HEK293T (cell line): ENCODE measurements at places on chromosomes 1 and 21.

DNA sequence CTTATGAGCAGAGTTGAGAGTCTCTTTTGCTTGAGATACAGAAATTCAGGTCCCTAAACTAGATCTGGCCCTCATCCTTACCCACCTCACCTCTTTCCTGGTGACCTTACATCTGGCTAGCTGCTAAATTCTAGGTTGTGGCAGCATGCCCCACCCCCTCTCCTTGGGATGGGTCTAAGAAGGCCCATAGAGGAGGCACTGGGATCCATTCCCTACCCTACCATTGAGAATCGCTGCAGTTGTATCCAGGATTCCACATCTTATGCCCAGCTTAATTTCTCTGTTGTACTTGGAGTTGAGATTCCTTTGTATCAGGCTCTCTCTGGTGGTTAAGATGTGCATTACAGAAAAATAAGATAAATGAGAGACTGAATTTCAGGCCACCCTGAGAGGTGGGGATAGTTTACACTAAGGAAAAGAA, 9.5 kb upstream of the TMEM39B start:
- peak; percentile 76 for DNase-seq

- DNase-seq = no peak
These were observed 115.6 kb upstream of the ADAMTS5 start for GRCh38 chr21:27082431-27083010.

DNA sequence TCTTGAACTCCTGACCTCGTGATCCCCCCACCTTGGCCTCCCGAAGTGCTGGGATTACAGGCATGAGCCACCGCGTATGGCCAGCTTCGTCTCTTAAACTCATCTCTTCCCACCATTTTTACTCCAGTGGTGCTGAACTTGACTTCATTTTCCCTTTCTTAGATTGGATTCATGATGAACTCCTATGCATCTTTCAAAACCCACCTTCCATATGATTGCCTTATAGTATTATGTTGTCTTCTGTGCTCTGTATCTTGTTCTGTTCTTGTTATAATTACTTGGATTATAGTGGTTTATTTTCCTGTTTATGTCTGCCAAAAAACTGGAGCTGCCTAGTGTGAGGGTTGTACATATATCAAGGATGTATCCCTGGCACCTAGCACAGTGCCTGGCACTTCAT, 110.8 kb upstream of the GADD45A start:
- DNase-seq = no peak

DNA sequence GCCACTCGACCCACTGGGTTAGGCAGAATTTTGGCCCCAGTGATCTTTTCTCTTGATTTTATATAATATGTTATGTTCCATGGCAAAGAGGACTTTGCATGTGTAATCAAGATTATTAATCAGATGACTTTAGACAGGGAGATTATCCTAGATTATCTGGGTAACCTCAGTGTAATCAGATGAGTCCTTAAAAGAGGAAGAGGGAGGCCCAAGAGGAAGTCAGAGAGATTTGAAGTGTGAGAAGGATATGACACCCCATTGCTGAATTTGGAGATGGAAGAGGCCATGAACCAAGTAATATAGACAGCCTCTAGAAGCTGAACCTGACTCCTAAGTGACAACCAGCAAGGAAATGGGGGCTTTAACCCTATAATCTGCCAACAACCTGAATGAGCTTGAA, 117.1 kb upstream of the CSF3R start:
- no peak for DNase-seq

DNA sequence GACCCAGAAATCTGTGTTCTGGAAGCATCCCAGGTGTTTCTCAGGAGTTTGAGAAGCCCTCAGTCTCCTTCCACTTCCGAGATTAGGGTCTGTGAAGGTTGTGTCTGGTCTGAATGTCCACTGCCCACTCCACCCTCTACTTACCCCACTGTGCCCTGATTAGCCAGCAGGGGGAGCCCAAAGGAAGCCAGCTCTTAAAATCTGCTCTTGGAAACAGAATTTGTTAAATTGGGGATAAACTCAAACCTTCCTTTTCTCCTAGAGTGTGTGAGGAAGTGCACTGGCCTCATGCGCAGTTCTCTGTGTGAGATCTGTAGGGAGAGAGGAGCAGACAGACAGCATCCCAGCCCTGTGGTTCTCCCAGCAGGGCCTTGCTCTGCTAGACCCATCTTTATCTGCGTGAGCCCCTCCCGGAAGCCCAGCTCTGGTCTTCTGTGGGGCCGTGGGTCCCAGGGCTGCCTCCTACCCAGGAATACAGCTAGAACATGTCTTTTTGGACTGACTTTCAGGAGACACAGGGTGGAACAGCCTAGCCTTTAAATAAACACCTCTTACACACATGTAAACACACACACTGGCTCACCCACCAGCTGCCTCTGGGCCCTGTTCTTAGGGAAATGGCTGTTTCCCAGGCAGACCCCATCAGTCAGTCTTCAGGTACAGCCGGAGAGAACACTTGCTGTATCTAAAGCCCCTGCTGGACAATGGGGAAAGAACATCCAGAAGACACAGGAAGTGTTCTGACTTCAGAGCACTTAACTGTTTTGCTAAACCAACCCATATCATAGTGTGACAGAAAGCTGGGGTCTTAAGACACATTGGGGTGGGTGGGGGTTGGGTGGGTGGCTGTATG, 52.2 kb downstream of the SMYD2 start:
- peak; percentile 69 for DNase-seq

DNA sequence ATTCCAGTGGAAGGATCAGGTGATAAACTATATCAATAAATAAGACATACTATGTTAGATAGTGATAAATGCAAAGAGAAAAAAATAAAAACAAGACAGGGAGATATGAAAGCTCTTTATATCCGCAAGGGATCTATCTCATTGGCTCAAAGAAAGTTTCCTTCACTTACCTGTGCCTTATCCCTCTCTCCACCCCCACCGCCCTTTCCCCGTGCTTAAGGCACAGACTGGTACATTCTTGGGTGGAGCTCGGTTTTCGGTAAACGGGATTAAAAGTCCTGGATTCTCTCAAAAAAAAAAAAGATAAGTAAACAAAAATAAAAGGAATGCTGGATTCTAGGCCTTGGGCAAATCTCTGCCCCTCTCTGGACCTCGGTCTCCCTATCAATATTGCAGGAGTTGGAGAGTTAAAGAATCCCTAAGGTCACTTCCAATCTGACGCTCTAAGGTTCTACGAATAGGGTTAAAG, 593 bp upstream of the DNAJC16 start:
- no peak for DNase-seq
